ENCODE measurements at places on chromosomes 3 and 15.
A peak's percentile ranks its signal among the peaks of the same experiment; 100 is the strongest.

DNA sequence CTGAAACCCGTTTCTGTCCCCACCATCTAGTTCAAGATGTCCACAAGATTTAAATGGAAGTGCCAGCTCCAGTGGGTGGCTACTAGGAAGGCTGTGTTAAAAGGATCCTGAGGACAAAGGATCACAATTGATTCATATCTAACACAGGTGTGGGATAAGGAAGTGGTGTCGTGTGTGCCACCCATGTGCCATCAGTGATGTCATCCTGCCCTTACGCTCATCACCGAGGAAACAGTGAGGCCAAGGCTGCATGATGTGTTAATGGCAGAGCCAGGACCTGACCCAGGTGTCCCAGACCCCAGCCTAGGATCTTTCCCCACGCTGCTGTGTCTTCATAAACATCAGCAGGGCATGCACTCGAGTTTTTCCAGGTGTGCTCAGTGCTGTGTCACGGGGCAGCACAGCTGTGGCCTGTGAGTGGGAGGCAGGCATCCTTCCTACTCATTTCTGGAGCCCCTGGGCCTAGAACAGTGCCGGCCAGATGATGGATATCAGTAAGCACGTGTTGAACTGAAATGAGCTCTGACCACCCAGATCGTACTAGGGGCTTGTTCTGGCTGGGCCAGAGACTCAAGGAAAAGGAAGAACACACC lies 10.6 kb upstream of the TGM5 start:
- no peak for DNase-seq

DNA sequence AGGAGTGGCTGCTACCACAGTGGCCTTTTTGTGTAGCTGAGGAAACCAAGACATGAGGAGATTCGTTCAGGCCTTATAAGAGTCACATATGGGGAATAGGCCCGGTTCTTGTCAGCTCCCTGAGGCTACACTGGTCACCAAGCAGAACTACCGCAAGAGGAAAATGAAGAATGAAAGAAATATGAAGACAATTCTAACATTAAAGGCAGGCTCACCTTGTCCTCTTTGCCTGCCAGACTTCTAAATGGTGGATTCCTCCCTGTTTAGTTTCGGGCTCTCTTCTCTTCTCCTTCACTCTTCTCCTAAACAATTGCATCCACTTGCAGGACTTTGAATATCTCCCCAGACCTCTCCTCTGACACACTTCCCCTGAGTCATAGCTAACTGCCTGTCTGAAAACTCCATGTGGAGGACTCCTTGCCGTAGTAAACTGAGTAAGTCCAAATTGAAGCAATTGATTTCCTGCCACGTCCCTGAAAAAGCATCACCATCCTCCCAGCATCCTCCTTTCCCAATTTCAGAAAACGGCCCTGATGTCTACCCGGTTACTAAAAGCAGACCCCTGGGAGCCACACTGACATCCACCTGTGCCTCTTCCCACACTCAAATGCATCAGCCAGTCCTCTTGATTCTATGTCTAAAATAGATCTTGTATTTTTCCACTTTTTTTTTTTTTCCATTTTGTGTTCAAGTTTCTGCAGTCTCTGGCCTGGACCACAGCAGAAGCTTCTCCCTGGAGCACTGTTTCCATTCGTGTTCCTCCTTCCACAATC lies 30.3 kb upstream of the VEPH1 start:
- DNase-seq = no peak

DNA sequence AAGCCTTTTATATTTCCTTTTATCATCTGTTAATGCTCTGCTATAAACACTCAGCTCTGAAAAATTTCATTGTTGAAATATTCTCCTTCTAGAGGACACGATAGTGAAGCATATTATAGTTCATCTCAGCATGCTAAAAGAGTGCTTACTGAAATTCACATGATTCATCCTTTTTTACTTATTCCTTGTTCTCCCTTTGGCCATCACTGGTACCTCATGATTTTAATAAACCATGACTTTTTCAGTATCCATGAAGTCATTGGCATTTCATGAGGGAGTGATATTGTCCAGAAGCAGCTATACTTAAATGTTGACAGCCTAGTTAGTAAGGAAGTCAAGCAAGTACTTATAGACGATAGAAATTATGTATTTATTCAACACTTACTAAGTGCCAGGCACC lies 112.7 kb downstream of the PROS1 start:
- DNase-seq = no peak

DNA sequence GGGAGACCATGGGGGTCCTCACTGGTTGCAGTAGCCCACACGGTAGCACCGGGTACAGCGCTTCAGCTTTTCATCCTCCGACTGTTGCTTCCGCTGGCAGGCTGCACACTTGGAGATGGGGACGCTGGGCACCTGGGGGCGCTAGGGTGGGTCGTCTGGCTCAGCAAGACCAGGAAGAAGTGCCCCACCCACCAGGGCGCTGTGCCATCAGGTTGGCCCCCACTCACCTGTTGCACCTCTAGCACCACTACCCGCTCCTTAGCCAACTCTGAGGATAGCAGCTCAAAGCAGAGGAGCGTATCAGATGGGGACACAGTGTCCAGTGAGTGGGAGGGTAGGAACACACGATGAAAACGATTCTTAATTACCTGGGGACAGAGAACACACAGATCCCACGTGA lies 7.7 kb upstream of the QARS1 start:
- no peak for DNase-seq

- DNase-seq = no peak
Measured at GRCh38 chr15:77636209-77636608, 3.5 kb upstream of the LINGO1 start.

DNA sequence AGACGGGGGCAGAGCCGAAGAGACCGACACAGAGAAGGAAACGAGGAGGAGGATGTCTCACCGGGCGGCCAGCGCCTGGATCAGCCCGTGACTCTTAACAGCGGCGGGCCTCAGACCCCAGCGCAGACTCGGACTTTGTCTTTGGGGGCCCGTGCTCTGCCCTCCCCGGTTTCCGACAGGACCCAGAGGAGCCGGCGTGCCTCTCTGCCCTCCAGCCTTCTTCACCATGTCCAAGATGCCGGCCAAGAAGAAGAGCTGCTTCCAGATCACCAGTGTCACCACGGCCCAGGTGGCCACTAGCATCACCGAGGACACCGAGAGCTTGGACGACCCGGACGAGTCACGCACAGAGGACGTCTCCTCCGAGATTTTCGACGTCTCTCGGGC lies 1.0 kb downstream of the TSC22D2 start:
- DNase-seq = no peak

- DNase-seq = no peak
Measured at GRCh38 chr3:43792904-43793303, 102.2 kb downstream of the ABHD5 start.

- peak; percentile 41 for DNase-seq
Measured at GRCh38 chr3:37992271-37993066, 1.9 kb downstream of the VILL start.

- no peak for DNase-seq
Measured at GRCh38 chr15:38187630-38188313, 64.9 kb upstream of the SPRED1 start.

DNA sequence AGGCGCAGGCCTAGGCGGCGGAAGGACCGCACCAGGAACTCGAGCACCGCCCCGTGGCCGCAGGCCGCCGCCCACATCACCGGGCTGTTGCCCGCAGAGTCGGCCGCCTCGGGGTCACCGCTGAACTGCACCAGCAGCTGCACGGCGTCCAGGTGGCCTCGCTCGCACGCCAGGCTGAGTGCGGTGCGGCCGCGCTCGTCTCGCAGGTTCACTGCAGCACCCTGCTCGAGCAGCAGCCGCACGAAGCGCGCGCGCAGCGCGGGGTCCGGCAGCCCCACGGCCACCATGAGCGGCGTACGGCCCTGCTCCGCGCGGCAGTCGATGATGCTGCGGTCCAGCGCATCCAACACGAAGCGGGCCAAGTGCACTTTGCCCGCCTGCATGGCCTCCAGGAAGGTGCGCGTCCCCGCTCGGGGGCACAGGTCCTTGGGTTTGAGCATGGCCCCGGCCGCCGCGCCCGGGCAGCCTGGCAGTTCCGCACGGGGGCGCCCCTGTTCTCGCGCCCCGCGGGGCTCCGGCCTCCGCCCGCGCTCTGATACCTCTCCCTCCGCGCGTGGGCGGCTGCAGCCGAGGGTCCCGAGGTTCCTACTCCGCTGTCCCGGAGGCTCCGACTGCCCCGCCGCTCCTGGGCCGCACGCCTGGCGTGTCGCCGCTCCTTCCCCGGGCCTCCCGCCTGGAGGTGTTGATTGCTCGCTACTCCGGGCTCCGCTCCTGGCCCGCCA lies 556 bp downstream of the ANKRD63 start:
- DNase-seq = peak; percentile 71

- no peak for DNase-seq
Measured at GRCh38 chr3:38031022-38031994, 1.9 kb upstream of the PLCD1 start.

DNA sequence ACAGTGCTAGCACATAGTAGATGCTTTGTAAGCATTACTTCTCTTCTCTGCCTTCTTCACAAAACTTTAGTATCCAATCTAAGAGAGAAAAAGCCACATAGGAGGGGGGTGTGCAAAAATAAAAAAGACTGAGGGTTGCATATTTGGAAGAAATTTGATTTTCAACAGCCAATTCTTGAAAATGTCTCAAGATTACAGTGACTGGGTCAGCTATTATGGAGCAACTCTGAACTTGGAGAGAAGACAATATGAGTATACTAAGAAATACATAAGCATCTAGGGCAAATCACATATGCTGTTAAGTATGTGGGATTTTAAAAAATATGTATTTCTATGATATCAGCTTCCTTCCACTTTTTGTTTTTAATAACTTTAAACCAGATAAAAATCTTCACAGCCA lies 196.6 kb upstream of the GOLIM4 start:
- DNase-seq = no peak

Data from trophoblast cell (in vitro differentiated cells and primary cell).